ENCODE measurements at places on chromosomes 7 and 10. TPM values are rescaled to one million over a fixed set of nuclear protein-coding genes. Genes with fewer than 3 reads are reported as not detected.
A peak's percentile ranks its signal among the peaks of the same experiment; 100 is the strongest.

DNA sequence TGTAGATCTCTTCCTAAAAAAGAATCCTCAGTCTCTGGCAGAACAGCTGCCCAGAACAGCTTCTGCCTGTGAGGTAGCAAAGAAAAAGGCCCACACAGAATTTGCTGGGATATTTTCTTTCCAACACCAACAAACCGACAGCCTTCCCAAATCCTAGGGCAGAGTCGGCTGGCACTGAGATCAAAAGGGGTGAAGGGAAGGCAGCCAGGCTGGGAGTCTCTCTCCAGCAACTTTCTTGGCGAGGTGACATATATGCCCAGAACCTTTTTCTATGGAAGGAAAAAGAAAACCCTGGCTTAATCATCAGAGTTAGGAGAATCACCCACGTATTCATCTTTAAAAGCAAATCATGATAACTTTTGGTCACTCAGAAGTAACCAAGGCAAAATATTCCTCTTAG is 279.6 kb downstream of the DNAJB6 start:
- peak; percentile 4 for DNase-seq

- no peak for DNase-seq
These were observed 20.5 kb upstream of the VWDE start for GRCh38 chr7:12423997-12424745.

- no peak for DNase-seq
These were observed 103.0 kb downstream of the TCF7L2 start for GRCh38 chr10:113053091-113053490.

DNA sequence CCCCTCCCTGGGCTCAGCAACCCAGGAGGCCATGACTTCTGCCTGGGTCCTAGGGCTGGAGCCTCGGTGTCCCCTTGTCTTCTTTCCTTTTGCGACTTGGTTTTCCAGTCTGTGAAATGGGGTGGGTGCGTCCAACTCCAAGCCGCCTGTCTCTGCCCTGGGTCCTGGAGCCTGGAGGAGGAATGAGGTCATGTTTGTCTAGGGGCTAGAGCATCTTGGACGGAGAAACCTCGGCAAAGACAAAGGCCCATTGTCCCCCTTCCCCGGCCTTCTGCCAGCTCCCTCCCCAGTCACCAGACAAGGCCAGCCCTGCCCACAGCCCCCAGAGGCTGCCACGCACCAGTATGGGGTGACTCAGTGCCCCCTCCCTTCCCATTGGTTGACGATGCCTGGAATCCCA is 39.8 kb upstream of the ELN start:
- DNase-seq: no peak

SEMA3E gene
- not detected for total RNA-seq

DNA sequence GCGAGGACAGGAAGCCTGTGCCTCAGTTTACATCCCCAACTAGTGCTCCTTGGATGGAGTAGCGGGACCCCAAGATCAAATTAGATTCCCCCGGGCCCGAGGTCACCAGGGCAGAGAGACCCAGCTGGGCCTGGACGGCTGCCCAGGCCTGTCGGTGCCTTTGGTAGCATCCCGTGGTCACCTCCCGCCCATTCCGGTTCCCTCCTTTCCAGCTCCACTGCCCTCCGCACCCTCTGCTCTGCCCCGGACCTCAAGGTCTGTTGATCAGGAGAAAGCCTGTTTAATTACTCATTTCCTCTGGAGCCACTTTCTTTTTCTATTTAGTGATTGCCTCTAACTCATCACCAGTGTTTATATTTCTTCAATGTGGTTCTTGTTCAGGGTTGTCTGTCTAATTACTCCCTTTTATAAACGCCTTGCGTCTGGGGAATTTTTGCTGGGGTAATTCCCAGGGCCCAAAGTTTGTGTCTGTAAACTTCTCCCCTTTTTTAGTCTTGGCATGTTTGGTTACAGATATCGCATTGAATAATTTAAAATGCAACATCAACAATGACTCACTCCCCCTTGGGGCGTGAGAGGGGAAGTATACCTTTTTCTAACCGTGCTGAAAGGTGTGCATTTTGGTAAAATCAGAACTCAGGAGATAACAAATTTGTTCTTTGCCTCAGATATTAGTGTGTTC is 1.9 kb downstream of the FOXK1 start:
- DNase-seq: no peak

GRCh38 chr7:100137851-100138760 is 10.6 kb upstream of the LAMTOR4 start:
- no peak for DNase-seq

TSPAN33 gene
- total RNA-seq: 9.5 TPM

DNA sequence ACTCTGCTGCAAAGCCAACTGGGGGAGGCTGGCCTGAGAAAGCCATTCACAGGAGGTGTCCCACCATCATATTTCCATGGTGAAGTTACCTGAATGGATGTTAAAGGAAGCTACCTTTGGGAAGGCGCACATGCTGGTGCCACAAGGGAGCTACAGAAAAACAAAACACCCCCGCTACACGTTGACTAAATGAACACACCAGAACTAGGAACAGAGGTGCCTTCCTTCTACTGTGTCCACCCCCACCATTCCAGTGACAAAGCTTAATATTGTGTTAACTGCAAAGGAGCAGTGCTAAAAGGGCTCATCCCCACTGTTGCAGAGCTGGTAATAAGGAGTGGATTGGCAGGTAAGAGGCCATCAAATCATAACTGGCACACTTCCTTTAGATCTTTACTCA is 420.0 kb upstream of the PODXL start:
- no peak for DNase-seq

DNA sequence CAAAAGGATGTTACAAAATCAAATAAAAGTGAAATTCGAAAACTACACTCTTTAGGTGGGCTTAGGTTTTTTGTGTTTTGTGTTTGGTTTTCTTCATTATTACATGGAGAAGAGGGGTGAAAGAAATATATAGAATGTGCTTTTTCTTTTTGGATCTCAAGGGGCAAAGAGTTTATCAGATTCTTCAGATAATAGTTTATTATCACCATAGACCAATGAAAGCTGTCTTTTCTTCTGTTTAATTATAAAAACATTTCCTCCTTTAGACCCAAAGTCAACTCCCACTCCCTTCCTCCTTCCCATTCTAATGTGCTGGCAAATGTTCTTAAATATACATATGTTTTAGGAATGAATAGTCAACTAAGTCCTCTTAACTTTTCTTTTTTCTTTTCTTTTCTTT is 167.6 kb downstream of the AKR1D1 start:
- DNase-seq: no peak

GRCh38 chr7:64098-64915 is 128.1 kb upstream of the FAM20C start:
- no peak for DNase-seq

DNA sequence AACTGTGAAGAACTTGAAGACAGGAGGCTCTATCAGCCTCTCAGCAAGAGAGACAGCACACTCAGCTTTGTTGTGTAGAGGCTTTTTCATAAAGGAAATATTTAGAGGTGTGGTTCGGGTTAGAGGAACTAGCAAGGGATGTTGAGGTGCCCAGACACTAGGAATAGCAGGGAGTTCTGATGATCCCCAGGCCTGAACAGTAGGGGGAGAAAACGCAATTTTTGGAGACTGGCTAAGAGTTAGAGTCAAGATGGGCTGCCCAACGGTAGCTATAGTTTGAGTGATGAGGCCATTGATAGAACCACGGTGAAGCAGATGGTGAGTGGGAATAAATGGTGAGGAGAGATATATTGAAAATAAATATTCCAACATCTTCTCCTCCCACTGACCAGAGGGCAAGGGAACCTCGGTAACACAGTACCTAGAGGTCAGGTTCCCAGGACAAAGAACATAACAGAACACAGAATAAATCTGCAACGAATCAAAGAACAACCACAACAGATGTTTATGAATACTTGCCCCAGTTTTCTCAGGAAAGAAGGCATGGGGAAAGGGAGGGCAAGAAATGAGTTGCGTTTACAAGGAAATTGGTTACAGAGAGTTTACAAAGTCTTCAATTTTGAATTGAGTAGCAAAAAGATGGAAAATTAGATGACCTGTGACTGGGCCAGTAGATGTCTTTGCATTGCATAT is 24.2 kb upstream of the BPGM start:
- no peak for DNase-seq

CCDC172 gene
- total RNA-seq: not detected

TFPI2 gene
- total RNA-seq: not detected

PLEKHS1 gene
- not detected for total RNA-seq

DNA sequence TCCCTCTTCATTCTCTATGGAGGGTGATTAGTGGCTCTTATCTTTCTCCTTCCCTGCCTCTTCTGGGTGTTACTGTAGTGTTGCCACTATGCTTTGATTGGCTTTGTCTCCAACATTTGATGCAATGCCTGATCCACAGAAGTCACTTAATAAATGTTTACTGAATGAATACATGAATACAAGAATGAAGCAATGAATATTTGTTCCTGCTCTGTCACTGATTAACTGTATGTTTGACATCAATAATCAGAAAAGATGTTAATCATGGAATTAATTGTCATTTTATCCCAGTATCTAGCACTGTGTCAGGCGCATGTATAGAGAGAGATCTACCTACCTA is 4.3 kb downstream of the ANK3 start:
- DNase-seq: no peak
